H4 (cell line): ENCODE measurements at places on chromosomes 3 and 15.

- no peak for DNase-seq
Observed at GRCh38 chr3:139472380-139473010, 3.8 kb downstream of the RBP2 start.

GRCh38 chr3:197082871-197083270 is 53.3 kb upstream of the MELTF start:
- DNase-seq: no peak

- no peak for DNase-seq
Observed at GRCh38 chr15:70947351-70948335, 55.0 kb downstream of the LRRC49 start.

- no peak for DNase-seq
Observed at GRCh38 chr15:42072141-42072685, 22.1 kb downstream of the PLA2G4D start.

- DNase-seq: no peak
Observed at GRCh38 chr15:68371160-68371559, 60.8 kb downstream of the ITGA11 start.

GRCh38 chr3:143123353-143123984 is 3.9 kb downstream of the CHST2 start:
- no peak for DNase-seq

DNA sequence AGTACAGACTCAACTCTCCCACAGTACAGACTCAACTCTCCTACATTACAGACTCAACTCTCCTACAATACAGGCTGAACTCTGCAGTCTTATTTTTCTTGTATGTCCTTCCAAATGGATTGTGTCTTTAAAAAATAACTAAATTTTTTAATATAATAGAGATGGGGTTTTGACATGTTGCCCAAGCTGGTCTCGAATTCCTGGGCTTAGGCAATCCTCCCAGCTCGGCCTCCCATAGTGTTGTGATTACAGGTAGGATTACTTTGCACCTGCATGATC is 31.2 kb upstream of the UBXN7 start:
- no peak for DNase-seq

DNA sequence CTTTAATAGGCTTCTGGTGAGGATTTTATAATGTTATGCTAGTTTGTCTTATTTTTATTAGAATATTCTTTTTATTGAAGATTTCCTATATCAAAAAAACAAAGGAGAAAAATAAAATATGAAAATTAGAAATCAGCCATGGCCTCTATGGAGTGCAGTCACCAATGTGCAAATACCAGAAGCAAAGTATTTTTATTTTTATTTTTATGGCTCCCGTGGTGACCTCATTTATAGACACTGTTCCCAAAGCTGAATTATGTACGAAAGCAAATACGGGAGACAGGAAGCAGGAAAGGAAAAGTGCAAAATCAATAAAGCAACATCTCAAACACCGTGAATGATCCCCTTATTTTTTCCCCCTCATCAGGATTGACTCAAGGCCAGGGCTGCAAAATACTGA is 35.1 kb downstream of the DAZL start:
- DNase-seq: no peak

DNA sequence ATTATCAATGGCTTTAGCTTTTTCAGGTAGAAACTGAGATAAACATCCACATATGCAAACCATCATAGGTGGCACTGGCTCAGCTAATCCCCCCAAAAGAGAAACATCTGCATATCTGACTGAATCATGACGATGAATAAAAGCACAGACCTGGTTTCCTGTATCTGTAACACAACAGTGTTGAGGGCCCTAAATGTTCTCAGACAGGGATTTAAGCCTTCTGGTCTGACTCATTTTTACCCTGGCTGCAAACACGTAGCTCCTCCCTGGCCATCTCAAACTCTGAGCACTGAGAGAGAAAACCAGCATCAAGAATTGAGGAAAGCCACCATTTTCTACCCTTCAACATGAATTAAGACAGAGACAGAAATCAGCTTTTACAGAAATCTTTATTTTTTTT is 35.2 kb downstream of the GLB1 start:
- DNase-seq: no peak

GRCh38 chr15:80339601-80340000 is 64.6 kb upstream of the ARNT2 start:
- DNase-seq: no peak
